ENCODE measurements at places on chromosomes 2 and 18.

DNA sequence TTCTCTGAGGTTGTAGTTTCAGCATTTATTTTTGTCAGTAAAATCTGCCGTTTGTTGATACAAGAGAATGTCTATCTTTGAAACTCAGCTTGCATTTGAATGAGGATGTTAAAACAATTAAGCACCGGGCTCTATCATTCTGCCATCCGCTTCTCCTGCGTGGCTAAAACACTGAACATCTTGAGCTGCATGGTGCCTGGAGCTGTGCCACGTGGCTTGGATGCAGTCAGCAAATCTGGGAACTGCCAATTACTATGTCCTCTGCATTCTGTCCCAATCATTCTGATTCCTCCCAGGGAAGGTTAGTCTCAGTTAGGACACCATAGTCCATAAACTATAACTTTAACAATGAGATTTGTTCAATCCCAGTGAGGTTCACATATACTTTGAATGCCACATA lies 598.4 kb downstream of the FBXO15 start:
- no peak for DNase-seq

DNA sequence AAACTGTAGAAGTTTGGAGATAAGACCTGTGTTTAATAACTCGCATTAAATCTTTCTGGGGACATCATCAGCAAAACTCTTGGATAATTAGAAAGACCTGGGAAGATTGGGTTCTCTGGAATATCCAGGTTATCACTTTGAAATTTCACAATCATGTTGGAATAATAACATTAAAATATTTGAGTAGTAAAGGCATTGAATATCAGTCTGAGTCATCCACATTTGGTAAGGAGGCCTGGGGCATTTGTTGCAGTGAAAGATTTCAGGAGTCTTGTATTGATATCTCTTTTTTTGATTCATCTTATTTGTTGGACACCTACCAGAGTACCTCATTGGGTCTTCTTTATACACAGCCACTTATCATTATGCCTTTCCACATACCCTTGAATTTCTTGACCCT lies 95.9 kb downstream of the EPB41L5 start:
- DNase-seq, result no peak

GRCh38 chr2:191846515-191847476 lies at the start of gene CAVIN2:
TSS of gene CAVIN2 (minus strand) at chr2:191847088. CDS start at chr2:191846925, 163 bp downstream.
- DNase-seq, result no peak

DNA sequence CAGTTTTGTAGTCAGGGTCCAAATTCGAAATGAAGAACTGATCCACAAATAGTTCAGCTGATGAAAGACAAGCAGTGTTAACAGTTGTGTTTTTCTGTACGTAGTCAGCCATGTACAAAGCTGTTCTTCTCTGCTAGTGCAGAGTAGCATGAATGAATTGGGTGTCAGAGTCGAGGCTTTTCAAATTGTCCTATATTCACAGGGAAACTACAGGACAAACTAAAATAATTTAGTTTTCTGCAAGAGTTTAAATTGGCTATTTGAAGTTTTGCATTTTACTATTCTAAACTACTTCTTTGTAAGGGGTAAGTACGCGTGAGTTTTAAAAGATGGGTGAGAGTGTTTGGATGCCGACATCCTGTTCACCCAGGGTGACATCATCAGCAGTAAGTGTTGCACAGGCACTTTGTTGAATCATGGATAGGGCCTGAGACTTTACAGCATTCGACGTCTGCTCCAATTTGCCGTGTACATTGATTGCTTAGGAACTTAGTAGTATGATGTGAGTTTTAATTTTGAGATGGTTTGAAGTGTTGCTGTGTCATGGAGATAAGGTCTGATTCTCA lies 147.2 kb upstream of the NFATC1 start:
- DNase-seq, result no peak

DNA sequence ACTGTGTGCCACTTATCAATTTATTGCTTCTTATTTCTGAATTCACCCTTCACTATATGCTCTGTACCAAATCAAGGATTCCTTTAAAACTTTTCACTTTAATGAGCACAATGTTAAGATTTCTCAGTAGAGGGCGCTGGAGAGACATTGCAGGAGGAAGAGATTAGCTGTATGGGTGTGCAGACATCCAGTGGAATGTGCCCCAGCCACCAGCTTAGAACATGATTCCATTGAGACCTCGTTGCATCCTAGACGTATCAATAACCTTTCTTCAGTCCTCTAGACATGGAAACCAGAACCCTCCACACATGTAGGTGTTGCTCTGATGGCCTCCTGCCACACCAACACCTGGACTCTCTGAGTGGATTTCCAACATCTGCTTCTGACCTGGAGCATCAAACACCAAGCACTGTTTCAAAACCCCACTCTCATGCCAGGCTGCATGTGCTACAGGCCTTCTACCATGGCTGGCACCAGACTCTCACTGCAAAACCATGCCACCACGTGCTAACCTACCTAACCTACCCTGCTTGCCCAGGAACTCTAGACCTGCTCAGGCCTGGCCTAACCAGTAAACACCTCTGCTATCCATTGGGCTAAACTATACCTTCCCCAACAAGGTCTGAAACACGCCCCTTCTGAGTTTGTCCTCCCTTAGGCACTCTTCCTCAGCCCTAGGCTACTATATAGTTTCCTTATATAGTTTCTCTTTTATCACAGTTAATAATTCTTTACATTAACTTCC lies 633.2 kb upstream of the PKDCC start:
- DNase-seq, result no peak

All from stimulated activated CD8-positive, alpha-beta memory T cell treated with anti-CD3 and anti-CD28 coated beads, Interleukin-7, amount 100 ng/mL, for 4 hours (primary cell).